Liver (tissue), 10 donors: ENCODE measurements at places on chromosomes 16 and 17. TPM values are rescaled to one million over a fixed set of nuclear protein-coding genes. Genes with fewer than 3 reads are reported as not detected.

Gene CCP110
- 1.8 TPM for polyA plus RNA-seq

Gene NECAB2
- 3.8 TPM for polyA plus RNA-seq

Gene C16orf96
- polyA plus RNA-seq, result 0.06 TPM

Gene KRT27
- not detected for polyA plus RNA-seq

Gene KCTD19
- not detected for polyA plus RNA-seq

Gene NXPH3
- polyA plus RNA-seq, result not detected

Gene C1QTNF8
- polyA plus RNA-seq, result not detected

Gene KIF2B
- polyA plus RNA-seq, result not detected

Gene GNG13
- not detected for polyA plus RNA-seq

Gene DNAI2
- not detected for polyA plus RNA-seq

Gene TM4SF5
- 309 TPM for polyA plus RNA-seq

Gene KRT36
- polyA plus RNA-seq, result not detected

Gene CCT6B
- 2.2 TPM for polyA plus RNA-seq

Gene ORC6
- 1.3 TPM for polyA plus RNA-seq

Gene UBE2O
- 3.3 TPM for polyA plus RNA-seq

Gene PSMB10
- 48.2 TPM for polyA plus RNA-seq

Gene ETV4
- 0.33 TPM for polyA plus RNA-seq

Gene NHLRC4
- 0.17 TPM for polyA plus RNA-seq

Gene TMEM100
- 2.2 TPM for polyA plus RNA-seq

Gene OR4D1
- polyA plus RNA-seq, result not detected

Gene IRF8
- polyA plus RNA-seq, result 5.1 TPM

Gene PPL
- polyA plus RNA-seq, result 6.8 TPM

Gene OR2C1
- polyA plus RNA-seq, result not detected

Gene BCAR1
- 29.0 TPM for polyA plus RNA-seq

Gene GLIS2
- polyA plus RNA-seq, result 0.68 TPM

Gene KRT33A
- polyA plus RNA-seq, result not detected

Gene SLC16A6
- 0.11 TPM for polyA plus RNA-seq

Gene PARD6A
- 2.2 TPM for polyA plus RNA-seq

Gene C17orf107
- 5.9 TPM for polyA plus RNA-seq

Gene ELMO3
- polyA plus RNA-seq, result 1.7 TPM

Gene CFAP97D1
- not detected for polyA plus RNA-seq

Gene PLA2G10
- polyA plus RNA-seq, result not detected

Gene KRT28
- not detected for polyA plus RNA-seq

Gene SOX8
- polyA plus RNA-seq, result not detected

Gene RAI1
- polyA plus RNA-seq, result 0.57 TPM
